Renal pelvis (tissue), 12 donors: ENCODE measurements at places on chromosomes 13 and 19. TPM values are rescaled to one million over a fixed set of nuclear protein-coding genes. Genes with fewer than 3 reads are reported as not detected.

DNA sequence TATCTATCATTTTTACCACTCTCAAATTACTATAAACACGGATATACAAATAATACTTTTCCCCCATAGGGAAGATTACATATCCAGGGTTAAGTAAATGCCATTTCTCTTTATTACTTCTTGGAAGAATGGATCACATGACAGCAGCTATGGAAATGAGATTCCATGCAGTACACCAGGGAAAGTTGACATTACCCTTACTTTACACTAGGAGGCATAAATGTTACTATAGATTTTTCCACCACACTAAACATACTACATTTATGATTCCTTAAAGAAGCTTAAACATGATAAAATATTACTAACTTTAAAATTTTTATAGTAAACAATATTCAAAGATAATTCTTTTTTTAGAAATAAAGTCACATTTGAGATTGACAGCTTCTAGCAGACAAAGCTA is 611.4 kb downstream of the PCDH9 start:
- DNase-seq: no peak

Gene NANOS3
- 2.5 TPM for polyA plus RNA-seq

DNA sequence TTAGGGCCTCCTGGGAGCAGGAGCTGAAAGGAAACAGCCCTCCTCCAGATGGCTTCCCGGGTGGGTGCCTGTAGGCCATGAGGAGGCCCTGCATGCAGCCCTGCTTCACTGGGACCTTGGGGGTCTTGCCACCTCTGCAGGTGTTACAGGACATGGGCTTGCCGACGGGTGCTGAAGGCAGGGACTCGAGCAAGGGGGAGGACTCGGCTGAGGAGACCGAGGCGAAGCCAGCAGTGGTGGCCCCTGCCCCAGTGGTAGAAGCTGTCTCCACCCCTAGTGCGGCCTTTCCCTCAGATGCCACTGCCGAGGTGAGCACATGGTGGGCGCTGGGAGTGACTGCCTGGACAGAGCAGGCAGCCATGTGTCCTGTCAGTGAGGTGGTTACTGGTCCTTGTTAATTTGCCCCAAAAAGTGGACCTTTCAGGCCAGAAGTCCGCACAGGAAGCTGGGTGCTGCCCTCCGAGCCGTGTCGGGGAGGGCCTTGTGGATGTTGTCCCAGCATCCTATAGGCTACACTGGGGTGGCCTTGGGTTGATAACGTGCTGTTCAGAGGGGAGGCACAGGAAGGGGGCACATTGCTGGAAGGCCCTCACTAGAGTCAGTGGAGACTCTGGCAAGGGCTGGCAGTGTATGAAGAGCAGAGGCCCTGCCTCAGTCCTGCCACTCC is 18.7 kb upstream of the QTRT1 start:
- no peak for DNase-seq

Gene PRODH2
- polyA plus RNA-seq: 52.5 TPM

DNA sequence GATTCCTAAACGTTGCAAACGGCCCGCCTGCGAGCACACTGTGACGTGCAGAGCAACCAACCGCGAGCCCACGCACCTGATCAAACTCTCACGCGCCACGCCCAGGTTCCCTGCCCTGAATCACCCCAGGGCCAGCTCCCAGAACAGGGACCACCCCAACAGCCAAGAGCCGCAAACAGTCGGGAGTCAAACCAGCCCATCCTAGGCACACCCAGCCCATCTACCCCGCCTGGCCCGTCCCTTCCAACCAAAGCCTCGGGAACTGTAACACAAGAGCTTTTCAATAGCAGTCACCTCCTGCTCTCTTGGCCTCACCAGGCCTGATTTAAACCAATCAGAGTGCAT is 8.9 kb downstream of the PIP5K1C start:
- no peak for DNase-seq

DNA sequence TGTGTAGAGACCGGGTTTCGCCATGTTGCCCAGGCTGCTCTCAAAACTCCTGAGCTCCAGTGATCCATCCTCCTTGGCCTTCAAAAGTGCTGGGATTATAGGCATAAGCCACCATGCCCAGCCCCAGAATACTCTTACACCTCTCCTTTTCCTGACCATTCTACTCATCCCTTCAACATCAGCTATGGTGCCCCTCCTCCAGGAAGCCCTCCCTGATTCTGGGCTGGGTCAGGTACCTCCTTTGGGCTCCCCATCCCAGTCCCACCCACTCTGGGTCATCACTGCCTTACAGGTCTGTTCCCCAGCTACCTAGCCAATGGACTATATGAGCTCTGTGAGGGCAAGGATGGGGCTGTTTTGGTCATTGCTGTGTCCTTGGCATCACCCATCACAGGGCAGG is 9.6 kb downstream of the TGFB1 start:
- DNase-seq: no peak

DNA sequence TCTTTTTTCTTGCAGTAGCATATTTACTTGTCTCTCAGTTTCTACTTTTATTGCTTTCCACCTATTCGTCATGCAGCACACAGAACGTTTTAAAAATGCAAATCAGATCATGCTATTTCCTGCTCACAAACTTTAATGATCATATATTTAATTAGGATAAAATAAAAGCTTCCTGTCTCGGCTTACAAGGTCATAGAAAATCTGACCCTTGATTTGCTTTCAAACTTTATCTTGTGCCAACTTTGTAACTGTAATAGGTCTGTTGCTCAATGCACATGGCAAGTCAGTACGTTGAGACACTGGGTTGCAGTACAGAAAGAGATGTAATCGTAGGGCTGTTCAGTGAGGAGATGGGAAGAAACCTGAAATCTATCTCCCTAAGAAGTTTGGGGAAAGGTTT is 95.6 kb upstream of the CSNK1A1L start:
- DNase-seq: no peak

DNA sequence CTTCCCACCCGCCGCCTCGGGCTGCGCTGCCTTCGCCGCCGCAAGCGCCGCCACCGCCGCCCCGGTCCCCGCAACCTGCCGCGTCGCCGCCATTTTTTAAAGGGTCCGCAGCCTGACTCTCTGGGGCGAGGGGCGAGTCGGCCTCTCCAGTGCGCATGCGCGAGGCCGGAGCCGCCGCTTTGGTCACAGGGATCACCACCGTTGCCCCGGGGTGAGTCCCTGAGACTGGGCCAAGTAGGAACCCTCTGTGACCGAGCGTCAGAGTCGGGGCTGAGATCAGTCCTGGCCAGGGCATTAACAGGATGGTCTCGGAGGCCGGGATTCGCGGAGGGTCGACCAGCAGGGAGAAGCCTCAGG is 42.6 kb downstream of the ZNF146 start:
- DNase-seq: peak; percentile 33

DNA sequence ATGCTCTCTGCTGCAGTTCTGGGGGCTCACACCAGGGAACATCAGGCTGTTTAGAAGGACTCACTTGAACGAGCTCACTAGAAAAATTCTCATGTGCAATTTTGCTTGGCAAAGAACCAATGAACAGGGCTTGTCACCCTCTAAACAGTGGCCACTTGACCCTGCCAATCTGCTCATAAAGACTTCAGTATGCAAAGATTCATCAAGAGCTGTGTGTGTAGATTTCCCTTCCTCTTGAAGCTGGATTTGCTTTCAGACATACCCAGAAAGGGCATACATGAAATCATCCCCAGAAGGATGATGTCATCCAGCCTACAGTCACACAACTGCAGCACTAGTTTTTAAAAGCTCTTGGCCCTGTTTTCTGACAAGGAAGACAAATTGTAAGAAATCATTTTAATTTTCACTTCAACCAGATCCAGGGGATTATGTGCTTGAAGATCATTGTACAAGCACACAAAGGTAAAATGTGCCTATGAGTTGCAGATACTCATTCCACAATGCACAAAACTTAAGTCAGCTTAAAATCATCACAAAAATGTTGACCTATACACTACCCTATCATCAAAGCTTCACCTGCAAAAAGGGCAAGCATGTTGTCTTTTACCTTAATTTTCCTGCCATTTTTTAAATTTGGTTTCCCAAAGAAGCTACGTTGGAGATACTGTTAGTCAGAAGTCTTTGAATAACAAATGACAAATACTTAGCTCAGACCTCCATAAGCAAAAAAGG is 5.2 kb upstream of the STK24 start:
- no peak for DNase-seq

- no peak for DNase-seq
Measured at GRCh38 chr13:37195621-37196020, 90.2 kb upstream of the CSNK1A1L start.

Gene ZNF429
- polyA plus RNA-seq: 31.4 TPM

GRCh38 chr19:10450853-10451609 is 30.7 kb downstream of the PDE4A start:
- DNase-seq: no peak

DNA sequence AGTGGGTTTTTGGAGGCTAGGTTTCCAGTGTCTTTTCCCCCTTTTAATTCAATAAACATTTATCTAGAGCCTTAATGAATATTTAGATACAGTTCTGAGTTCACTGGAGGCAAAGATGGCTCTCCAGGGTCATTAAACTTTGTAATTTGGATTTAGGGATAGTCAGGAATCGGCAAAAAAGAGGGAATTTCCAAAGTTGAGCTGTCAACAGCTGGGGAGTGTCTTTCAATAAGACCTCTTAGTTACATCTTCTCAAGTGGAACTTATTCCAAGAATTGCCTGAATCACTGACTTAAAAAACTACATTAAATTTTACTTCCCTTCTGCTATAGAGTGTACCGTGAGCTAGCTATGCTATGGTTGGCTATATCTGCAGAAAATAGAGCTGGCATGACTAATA is 2.0 kb downstream of the LRCH1 start:
- no peak for DNase-seq

- no peak for DNase-seq
Measured at GRCh38 chr19:28486926-28487325, 726.0 kb downstream of the UQCRFS1 start.

- DNase-seq: no peak
Measured at GRCh38 chr13:86051134-86052103, 252.2 kb upstream of the SLITRK6 start.

- no peak for DNase-seq
Measured at GRCh38 chr13:108924134-108924533, 294.7 kb downstream of the MYO16 start.

DNA sequence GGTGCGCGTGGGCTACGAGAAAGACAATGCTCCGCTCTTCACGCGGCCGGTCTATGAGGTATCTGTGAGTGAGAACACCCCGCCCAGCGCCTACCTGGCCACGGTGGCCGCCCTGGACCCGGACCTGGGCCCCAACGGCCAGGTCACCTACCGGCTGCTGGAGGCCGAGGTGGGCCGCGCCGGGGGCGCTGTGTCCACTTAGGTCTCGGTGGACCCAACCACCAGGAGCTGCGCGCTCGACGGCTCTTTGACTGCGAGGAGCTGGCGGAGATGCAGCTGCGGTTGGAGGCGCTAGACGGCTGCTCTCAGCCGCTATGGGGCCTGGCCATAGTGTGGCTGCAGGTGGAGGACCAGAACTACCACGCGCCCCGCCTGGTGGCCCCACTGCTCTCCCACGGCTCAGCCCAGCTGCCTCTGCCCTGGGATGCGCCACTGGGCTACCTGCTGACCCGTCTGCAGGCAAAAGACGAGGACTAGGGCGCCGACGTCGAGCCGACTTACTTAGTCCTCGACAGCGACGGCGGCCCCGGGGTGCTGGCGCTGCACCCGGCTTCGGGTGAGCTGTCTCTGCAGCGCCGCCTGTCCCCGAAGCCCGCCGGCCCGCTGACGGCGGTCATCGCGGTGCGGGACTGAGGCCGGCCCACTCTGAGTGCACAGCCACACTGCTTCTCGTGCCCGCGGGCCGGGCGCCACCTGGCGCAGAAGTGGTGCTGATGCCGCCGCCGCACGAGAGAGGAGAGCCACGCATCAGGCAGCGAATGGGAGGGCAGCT is 173.0 kb downstream of the OLFM4 start:
- peak; percentile 14 for DNase-seq

Gene ZNF681
- 5.4 TPM for polyA plus RNA-seq

DNA sequence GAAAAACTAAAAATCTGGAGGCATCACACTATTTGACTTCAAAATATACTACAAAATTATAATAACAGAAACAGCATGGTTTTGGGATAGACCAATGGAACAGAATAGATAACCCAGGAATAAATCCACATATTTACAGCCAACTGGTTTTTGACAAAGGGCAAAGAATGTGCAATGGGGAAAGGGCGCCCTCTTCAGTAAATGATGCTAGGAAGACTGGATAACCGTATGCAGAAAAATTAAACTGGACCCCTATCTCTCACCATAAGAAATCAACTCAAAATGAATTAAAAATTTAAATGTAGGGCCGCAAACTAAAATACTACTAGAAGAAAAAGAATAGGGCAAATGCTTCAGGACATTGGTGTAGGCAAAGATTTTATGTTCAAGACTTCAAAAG is 440.5 kb upstream of the SGCG start:
- no peak for DNase-seq

Gene COMP
- polyA plus RNA-seq: 0.22 TPM

DNA sequence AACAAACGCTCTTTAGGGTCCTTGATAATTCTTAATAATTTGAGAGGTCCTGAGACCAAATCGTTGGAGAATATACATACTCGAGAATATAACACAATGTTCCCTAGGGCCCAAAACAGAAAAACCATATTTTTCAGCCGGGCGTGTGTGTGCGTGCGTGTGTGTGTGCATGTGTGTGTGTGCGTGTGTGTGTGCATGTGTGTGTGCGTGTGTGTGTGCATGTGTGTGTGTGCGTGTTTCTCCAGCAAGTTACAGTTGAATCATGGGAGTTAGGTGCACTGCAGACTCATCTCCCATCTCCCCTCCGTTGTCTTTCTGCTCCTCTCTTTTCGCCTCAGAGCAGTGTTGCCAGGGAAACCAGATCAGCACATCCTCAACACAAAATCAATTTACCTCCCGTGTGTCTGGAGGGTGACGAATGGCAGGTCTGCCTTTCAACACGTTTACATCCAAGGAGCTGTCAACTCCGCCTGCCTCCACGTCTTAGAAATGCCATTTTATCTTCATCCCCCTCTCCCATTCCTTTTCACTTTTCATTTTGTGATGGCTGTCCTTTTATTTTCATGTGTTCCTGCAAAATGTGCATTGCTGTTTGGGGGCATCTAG is 8.3 kb upstream of the PNMA8B start:
- no peak for DNase-seq

Gene IQCN
- polyA plus RNA-seq: 12.5 TPM

Gene C19orf81
- polyA plus RNA-seq: 3.1 TPM

DNA sequence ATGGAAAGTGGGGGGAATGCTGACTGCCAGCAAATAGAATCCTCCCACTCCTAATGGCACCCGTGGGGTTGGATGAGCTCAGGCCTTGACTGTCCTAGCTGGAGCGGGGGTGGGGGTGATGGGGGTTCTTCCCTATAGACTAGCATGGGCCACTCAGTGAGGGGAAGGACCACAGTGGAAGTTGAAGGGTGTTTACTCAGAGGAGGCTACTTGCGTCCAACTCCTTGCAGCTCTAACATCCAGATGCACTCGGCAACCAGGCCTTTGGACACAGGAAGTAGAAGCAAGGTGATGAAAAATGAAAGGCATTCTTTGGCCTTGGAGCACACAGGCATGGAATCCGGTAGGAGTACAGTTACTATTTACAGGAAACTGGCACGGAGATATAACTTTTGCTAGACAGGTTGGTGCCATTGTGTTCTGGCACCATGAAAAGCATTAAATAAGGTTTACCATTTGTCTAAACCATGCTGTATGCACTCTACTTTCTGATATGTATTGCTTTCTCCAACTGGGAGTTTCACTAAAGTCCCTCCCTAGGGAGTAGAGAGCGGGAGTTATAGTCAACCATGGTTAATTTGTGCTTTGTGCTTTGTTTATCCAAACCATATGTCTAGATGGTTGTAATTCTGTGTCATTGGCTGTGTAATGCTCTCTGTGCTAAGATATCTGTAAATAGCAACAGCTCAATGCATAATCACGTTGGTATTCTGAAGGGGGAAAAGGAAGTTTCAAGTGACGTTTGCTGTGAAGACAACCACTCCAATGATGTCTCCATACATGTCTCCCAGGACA is 125.3 kb downstream of the TSHZ3 start:
- DNase-seq: no peak

Gene ZNF880
- polyA plus RNA-seq: 25.4 TPM

Gene ICAM1
- polyA plus RNA-seq: 5.6 TPM

GRCh38 chr13:66995203-66995611 is 234.9 kb downstream of the PCDH9 start:
- DNase-seq: no peak
